NCI-H187 treated with DMSO at 0.1 percent for 48 hours (cell line): ENCODE measurements at places on chromosomes 11 and 22.

GRCh38 chr11:47415949-47416472 lies 7.6 kb downstream of the SLC39A13 start:
- no peak for DNase-seq

- DNase-seq: no peak
Observed at GRCh38 chr11:60765355-60765754, 8.7 kb downstream of the MS4A15 start.

DNA sequence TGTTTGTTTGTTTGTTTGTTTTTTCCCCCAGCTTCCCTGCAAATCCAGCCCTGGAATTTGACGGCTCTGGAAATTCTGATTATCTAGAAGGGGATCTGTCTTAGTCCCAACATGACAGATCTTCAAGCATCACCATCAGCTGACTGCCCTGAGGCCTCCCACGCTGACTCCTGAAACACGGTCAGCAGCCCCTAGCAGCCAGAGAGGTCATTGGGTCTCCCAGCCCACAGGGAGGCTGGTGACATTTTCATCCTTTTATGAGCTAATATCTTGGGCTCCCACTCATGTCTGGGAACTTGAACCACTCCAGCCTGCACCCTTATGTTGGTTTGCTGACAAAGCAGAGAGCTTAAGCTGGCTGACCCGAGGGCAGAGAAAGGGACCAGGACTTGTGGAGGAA lies 66.0 kb upstream of the TIMP3 start:
- DNase-seq: no peak

DNA sequence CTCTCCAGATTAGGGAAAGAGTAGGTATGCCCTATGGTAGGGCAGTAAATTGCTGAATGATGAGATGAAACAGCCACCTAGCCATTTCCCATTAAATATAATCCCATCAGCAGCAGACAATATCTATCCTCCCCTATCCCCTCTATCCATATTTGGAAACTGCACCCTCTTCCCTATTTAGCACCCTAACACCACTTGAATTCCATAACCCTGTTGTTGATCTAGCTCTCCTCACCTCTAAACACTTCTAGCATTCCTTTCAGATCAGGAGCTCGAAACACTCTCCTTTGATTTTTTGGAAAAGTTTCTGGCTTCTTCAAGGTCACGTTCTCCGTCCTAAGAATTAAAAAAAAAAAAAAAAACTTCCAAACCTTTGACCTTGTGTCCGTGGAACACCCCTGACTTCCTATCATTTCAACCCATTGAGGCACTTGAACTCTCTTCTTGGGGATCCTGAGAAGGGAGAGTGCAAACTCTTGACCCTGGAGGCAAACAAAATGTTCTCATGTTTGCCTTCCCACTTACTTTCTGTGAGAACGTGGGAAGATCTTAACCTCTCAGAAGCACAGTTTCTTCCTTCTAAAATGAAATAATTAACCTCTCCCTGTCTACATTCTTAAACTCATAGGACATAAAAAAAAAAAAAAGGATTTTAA lies 19.0 kb downstream of the TRIM5 start:
- no peak for DNase-seq
